ENCODE measurements at places on chromosomes 6 and 20.

- no peak for DNase-seq
Observed at GRCh38 chr6:89353702-89354392, 1.3 kb upstream of the UBE2J1 start.

DNA sequence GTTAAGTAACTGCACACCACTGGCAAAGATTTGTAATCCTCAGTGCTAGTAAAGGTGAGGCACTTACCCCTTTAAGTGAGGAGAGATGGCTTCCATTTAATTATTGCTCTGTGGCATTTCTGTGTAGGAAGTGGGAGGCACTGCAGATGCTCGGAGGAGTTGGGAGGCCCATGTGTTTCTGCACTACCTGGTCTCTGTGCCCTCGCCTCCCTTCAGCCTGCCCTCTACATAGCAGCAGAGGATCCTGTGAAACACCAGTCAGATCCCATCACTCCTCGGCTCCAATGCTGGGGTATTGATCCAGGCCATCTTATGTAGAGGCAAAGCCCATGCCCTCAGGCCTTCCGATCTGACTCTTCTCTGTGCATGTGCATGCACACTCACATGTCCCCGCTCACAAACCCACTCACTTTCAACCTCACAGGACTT lies 67.0 kb downstream of the SLX4IP start:
- no peak for DNase-seq

- peak; percentile 21 for DNase-seq
Observed at GRCh38 chr20:18276821-18277220, 11.5 kb upstream of the ZNF133 start.

- no peak for DNase-seq
Observed at GRCh38 chr6:155186052-155186658, 77.7 kb upstream of the CLDN20 start.

DNA sequence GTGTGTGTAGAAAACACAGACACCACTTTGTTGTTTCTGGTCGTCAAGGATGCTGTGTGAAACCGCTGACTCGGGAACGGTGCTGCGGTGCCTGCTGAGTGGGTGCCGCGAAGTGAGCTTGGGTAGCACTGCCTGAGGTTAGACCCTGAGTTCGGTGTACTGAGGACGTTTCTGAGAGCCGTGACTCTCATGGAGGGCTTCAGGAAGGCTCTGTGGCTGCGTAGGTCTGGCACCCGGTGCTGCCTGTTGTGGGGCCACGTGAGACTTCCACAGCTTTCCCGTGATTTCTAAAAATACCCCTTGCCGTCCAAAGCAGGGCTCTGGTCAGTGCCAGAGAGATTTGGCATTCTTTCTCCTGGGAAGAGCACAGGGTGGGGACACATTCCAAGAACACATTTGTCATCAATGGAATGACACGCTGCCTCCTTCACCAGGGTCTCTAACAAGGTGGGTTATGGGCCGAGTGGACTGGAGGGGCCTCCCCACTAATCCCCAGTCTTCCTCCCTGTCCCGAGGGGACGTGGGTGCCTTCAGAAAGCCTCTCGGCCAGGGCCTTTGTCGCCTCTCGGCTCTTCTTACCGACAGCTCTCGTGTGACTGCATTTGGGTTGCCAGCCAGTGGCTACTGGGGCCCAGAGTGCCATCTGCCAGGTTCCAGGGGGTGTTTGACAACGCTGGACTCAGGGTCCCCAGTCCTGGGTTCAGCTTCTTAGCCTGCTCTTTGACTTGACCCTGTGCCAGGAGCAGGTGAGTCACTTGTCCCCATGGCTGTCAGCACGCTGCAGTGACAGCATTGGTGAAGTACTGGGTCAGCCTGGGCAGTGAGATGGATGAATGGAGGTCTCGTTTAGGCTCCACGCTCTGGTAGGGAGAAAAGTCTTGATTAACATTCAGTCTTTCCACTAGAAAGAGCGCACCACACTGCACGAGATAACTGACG lies 62.2 kb downstream of the SYNJ2 start:
- DNase-seq = no peak

DNA sequence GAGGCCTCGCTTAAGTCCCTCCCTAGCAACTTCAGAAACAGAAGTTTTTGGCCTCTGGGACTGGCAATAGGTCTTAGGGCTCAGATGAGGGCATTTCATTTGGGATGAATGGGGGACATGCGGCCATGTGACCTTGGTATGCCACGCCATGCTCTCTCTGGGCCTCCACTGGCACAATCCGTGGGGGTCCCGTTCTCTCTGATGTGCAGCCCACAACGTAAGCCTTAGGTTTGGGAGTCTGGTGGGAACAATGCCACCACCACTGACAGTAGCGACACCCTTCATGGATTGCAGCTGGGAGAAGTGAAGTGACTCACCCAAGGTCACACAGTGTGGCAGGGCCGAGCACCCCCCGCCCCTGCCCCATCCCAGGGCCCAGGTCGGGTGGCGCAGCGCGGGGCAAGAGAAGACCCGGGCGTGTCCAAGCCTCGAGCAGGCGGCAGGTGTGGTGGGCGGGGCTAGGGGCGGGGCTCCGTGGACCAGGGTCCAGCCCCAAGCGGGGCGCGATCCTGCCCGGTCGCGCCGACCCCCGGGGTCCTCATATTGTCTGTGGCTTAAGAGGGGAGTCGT lies 864 bp upstream of the CEBPB start:
- peak; percentile 32 for DNase-seq

DNA sequence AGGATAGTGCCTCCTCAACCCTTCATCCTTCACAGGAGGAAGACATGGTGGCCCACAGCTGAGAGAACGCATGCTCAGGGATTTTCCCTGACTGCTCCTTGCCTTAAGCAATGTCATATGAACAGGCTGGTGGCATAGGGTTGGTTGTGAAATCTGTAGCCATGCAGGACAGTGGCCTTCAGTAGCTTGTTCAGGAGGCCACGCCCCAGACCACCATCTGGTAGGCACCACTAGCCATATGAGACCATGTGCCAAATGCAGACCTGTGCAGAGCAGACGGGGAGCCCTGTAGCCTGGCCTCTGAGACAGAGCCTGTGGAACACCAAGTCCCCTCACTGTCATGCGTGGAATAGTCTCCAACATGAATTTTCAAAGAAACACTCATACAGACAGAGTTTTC lies 76.5 kb downstream of the ADTRP start:
- no peak for DNase-seq

- DNase-seq = no peak
Observed at GRCh38 chr6:24854077-24854666, 55.5 kb upstream of the ARMH2 start.

GRCh38 chr6:161622779-161623178 lies 348.9 kb upstream of the AGPAT4 start:
- no peak for DNase-seq

All from activated T-cell treated with anti-CD3 and anti-CD28 coated beads for 1 hour (primary cell).